ENCODE measurements at places on chromosomes 16 and 17. TPM values are rescaled to one million over a fixed set of nuclear protein-coding genes. Genes with fewer than 3 reads are reported as not detected.
A peak's percentile ranks its signal among the peaks of the same experiment; 100 is the strongest.

The KDM6B gene
- total RNA-seq = 10.8 TPM

- no peaks in the 10 kb centered on the region for H3K4me1 ChIP-seq
- DNase-seq = no peak
- no peak overlapping the region for H3K27ac ChIP-seq
- no peaks in the 10 kb centered on the region for H3K27me3 ChIP-seq
- H3K36me3 ChIP-seq = no peaks in the 10 kb centered on the region
- no peak overlapping the region for H3K4me3 ChIP-seq
These were observed 81.9 kb downstream of the KCNJ18 start for GRCh38 chr17:21774263-21774662.

The CASKIN1 gene
- 0.20 TPM for total RNA-seq

DNA sequence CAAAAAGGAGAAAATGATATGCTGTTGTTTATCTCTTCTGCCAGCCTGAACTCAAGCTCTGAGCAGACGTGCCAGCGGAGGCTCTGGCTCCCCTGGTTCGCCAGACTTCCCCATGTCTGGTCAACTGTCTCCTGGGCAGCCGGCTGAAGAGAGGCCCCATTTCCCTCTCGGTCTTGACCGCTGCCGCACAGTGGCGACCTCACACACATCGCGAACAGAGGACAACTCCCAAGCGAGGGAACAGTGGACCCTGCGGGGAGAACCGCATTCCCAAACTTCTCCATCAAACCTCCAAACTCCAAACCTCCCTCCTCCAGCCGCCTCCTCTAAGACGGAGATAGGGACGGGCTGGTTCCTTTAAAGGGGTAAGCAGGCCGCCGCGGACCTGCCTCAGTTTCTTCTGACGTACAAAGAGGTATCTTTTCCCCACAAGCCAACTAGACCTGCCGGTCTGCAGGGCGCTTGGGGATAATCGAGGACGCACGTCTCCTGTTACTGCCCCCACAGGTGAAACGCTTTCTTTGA lies 24.9 kb upstream of the RFFL start:
- H3K4me1 ChIP-seq = peaks cover 7% of the 10 kb centered on the region
- peak; percentile 26 for DNase-seq
- H3K27me3 ChIP-seq = no peaks in the 10 kb centered on the region
- H3K27ac ChIP-seq = peak overlapping the region; percentile 64
- peak overlapping the region; percentile 58 for H3K4me3 ChIP-seq
- no peaks in the 10 kb centered on the region for H3K36me3 ChIP-seq

DNA sequence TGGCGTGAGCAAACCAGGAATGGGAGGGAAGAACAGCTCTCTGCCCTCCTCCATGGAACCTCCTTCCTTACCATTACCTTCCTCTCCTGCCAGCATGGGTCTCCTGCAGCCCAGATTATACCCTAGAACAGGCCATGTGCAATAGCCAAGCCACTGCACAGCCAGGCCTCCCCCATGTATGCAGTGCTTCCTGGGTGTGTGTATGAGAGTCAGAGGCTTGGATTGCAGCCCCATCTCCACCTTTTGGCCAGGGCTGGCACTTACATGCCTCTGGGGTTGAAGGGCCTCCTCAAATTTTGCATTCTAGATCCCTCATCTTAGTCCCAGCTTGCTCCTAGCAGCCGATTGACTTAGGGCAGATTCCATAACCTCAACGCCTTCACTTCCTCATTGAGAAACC lies 133.7 kb downstream of the GSG1L start:
- no peak overlapping the region for H3K27ac ChIP-seq
- H3K36me3 ChIP-seq = no peaks in the 10 kb centered on the region
- no peak for DNase-seq
- H3K4me3 ChIP-seq = no peak overlapping the region
- H3K27me3 ChIP-seq = no peaks in the 10 kb centered on the region

The GPR139 gene
- not detected for total RNA-seq

DNA sequence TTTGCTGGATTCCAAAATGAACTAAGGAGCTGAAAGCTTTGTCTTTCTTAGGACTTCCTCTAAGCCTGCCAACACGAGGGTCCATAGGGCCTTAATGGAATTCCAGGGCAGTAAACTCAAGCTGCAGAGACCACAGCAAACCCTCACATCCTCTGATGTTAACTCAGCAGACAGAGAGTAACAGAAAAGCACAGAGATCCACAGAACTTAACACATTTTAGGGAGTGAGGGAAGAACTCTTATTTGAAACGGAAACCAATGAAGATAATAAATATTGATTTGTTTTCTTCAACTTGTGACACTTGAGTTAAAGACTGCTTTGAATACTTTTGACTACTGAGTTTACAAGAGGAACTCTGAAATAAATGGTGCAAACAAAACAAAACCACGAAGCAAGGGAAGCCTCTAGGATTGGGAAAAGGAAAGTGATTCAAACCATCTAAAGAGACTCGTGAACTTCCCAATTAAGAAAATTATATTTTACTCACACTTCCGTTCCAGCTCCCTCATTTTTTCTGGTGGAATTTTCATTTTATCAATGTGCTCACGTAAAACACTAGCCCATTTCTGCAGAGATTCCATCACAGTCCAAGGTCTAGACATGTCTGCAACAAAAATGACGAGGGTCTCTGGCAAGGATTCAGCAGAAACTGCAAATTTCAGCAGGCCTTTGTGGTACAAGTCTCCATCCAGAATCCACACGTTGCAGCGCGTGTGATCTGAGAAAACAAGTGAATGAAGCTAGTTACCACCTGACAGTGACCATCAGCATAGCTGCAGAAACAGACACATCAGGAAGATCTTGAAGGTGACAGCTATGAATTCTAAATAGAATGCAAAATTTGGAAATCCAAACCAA lies 9.2 kb downstream of the DYNC1LI2 start:
- H3K27me3 ChIP-seq = no peaks in the 10 kb centered on the region
- no peak for DNase-seq
- peak overlapping the region; percentile 12 for H3K4me3 ChIP-seq
- H3K4me1 ChIP-seq = peaks cover 86% of the 10 kb centered on the region
- no peaks in the 10 kb centered on the region for H3K36me3 ChIP-seq
